ENCODE measurements at places on chromosomes 3 and 15.

- DNase-seq, result no peak
Observed at GRCh38 chr3:5054098-5054497, 68.0 kb upstream of the ARL8B start.

DNA sequence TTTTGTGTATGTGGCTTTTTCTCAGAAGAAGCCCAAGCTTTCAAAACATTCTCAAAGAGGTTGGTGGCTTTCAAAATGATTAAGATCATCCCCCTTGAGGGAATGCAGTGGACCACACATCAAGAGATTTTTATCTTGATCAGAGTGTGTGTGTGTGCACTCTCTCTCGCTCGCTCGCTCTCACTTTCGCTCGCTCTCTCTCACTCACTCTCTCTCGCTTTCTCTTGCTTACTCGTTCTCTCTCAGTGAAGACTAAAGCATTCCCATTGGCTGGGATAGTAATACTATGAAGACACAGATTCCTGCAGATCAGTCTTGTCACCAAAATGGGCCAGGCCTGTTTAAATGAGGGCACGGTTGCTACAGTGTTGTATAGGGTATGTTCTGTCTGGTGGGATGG lies 365.7 kb downstream of the EDEM1 start:
- no peak for DNase-seq

- DNase-seq, result peak; percentile 87
Observed at GRCh38 chr3:46978985-46979944, at the start of gene NBEAL2. NBEAL2 (plus strand) TSS chr3:46979666; CDS start chr3:46979862, 196 bp downstream.

GRCh38 chr3:48405971-48406370 lies 23.9 kb downstream of the PLXNB1 start:
- peak; percentile 5 for DNase-seq

GRCh38 chr3:101300073-101300472 lies 20.3 kb downstream of the IMPG2 start:
- no peak for DNase-seq

DNA sequence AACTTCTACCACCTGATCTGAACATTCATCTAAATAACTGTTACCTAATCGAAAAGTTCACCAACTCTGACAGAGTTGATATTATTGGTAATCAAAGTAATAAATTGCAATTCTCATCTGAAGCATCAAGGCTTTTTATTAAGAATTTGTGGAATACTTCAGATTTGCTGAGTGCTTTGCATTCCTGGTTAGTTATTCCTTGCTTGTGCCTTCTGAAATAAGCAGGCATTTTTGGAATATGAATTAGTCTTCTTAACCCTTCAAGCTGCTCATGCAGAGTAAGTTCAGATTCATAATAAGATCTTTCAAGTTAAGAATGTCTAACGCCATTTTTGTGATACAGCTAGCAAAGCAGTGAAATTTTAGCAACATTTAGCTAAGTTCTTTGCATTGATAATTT lies 188.5 kb downstream of the ALCAM start:
- DNase-seq, result no peak

- no peak for DNase-seq
Observed at GRCh38 chr15:79948095-79948695, 22.8 kb downstream of the BCL2A1 start.

- DNase-seq, result peak; percentile 13
Observed at GRCh38 chr3:113167825-113168801, 43.2 kb upstream of the BOC start.

DNA sequence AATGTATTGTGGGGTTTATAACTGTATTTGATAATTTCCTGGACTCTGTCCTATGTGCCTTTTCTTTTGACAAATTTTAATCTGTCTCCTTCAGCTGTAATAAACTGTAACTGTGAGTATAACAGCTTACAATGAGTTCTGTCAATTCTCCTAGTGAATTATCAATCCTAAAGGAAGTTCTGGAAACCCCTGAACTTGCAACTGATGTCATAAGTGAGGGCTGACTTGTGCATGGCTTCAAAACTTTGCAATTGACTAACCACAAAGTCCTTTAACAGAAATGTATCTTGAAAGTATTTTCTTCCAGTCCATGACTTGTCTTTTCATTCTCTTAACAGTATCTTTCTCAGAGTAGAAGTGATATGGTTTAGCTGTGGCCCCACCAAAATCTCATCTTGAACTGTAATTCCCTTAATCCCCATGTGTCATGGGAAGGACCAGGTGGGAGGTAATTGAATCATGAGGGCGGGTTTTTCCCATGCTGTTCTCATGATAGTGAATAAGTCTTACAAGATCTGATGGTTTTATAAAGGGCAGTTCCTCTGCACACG lies 108.3 kb downstream of the TFDP2 start:
- no peak for DNase-seq

DNA sequence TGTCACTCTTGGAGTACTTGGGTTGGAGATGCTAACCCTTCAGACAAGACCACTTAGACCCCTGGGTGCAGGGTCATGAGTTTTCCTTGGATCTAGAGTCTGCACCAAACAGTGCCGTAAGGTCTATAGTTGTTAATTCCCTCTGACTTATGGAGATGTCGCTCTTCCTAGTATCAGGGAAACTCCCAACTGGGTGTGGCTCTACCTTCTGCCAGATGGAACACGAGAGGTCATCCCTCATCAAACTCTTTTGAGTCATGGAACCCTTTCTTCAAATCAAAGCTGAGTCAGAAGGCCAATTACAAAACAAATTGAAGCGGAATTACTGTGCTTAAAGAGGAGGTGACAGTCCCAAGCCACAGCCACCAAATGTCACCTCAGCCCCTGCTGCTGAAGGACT lies 514.9 kb upstream of the PROK2 start:
- DNase-seq, result no peak

DNA sequence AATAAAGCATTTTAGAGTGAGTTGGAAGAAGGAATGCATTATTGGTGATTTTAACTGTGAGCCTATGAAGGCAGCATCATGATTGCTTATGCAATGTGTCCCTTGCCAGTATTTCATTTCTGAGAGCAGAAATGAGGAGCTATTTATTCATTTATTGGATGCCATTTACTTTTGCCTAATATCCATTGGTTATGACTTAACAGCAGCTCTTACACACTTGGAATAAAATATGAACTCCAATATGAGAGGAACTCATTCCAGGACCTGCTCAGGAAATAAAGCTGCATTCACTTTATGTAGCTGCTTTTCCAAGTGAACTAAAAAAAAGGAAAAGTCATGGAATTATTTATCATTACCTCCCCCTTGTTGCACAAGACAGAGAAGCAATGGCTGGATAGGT lies 280.1 kb downstream of the LRTM1 start:
- no peak for DNase-seq

- no peak for DNase-seq
Observed at GRCh38 chr3:143187111-143187510, 67.5 kb downstream of the CHST2 start.

- DNase-seq, result no peak
Observed at GRCh38 chr3:24650839-24651238, 156.2 kb upstream of the THRB start.

DNA sequence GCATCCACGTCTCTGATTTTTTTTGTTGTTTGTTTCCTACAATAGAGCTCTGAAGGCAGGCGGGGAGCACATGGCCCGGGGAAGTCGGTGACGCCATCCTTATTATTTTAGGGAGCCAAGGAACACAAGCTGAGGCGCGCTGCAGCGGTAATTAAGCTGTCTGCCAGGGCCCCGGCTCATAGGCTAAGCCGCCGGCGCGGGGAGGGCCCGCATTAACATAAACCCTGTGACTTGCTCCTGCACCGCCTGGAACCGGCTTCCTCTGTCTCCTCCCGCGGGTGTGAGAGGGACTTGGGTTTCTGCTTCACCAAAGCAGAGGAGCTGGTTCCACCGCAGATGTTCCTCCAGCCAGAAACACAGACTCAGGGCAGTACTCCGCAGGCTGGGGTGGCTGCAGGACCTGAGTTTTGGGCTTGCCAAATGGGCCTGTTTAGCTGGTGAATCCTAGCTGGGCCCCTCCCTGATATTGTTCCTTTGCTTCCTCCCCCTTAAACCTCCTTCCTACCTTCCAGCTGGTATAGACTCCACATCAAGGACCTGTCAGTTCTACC lies 25.3 kb downstream of the ANP32A start:
- DNase-seq, result peak; percentile 83

DNA sequence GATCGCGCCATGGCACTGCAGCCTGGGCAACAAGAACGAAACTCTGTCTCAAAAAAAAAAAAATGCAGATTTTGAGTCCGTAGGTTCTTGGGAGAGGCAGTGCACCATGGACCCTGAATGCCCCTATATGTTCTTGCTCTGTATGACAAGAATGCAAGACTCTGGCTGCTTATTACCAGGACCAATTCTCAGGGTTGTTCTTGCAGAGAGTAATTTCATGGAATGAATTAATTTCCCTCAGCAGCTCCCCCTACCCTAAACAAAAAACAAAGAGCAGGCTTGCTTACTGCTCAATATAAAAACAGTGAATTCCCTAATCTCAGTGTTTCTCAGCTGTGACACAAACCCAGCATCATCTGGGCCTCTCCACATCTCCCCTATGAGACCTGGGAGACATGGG lies 20.5 kb upstream of the DYNC1LI1 start:
- no peak for DNase-seq

DNA sequence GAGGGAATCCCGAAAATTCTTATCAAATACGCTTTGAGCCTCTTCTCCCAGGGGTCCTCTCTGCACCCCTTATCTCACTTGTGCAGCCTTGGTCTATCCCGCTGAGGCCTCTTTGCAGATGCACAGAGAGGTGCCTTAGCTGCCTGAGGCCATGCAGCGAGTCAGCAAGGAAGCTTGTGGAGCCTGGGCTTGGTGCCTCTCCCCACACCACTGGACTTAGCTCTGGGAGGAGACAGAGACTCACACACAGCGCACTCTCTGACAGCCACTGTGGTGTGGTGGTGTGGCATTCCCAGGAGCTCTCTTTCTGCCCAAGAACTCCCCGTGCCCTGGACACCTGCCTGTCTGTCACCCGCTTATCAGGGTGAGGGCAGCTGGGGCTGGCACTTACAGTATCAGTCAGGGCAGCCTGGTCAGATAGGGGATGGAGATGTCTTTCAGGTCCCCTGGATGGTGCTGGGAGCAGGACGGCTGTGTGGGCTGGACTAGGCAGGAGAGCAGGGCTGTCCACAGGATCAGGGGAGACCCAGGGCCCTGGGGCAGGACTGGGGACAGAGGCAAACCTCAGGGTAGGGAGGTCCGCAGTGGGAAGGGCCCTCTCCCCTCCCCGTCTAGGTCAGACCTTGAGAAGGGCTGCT lies 10.2 kb upstream of the LINGO1 start:
- no peak for DNase-seq

DNA sequence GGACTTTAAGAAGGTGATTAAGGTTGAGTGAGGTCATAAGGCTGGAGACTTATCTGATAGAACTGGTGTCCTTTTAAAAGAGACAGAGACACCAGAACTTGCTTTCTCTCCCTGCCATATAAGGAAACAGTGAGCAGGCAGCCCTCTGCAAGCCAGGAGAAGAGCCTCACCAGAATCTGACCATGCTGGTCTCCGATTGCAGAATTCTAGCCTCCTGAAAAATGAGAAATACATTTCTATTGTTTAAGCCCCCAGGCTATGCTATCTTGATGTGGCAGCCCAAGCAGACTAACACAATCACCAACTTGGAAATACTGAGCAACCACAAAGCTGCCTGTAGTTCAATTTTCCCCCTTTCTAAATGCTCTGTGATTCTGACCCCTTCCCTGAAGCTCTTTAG lies 161.4 kb upstream of the RARB start:
- DNase-seq, result no peak
